ENCODE measurements at places on chromosomes 13 and 19.

DNA sequence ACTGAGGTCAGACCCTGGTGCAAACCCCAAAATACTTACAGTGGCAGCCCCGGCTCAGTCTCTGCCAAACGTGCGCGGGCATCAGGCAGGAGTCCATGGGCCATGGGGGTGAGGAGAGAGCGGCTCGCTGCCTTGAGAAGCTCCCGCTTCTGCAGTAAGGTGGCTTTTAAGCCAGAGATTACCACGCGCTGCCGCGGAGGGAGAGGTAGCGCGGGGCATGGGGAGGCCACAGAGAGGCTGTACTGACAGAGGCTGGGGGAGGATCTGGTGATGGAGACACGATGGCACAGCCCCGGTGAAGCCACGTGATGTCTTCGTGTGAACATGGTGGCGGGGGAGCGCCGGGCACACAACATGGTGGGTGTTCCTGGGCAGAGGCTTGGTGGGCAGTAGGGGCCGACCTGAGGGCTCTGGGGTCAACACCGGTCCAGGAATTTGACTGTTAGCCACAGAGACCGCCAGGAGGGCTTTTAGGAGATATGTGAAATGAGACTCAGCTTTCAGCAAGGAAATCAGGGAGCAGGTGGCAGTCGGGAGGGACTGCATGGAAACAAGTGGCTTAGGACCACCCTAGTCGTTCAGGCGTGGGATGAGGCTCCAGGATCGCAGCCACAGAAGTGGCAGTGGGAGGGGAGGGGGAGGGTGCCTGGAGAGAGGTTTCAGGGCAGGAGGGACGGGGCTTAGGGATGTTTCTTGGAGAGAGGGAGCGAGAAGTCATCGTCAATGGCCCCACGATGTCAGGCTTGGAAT is 24.1 kb downstream of the MCF2L start:
- no peak for DNase-seq

GRCh38 chr13:34833562-34834182 is 108.4 kb upstream of the NBEA start:
- DNase-seq: peak; percentile 31

GRCh38 chr19:56110515-56111448 is 10.3 kb downstream of the ZNF787 start:
- no peak for DNase-seq

GRCh38 chr13:35649162-35649561 is 172.7 kb upstream of the MAB21L1 start:
- DNase-seq: no peak

DNA sequence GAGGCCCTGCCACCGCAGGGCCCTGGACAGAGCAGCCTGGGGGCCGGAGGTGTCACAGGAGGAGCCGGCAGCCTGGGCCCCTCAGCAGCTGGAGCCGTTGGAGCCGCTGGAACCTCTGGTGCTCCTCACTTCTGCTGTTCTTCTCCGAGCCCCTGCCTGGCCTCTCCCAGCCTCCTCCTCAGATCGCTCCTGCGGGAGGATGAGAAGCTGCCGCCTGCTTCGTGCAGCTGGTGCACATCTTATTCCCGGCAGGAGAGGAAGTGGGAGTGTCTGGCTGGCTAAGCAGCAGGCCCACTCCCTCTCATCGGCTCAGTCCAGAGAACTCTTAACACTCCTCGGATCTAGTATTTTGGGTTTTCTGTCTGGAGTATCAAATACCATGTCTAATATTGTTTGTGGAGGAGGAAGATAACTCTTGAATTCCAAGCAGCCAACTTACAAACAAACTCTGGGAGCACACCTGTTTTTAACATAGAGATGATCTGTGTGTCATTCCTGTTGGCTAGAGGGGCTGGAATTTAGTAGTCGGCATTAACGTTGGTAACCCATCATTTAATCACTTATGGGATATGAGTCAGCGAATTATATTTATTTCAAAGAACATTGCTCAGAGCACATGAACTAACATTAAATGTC is 37.1 kb upstream of the RNF113B start:
- peak; percentile 71 for DNase-seq

GRCh38 chr19:46470376-46470775 is 987 bp downstream of the PNMA8A start:
- no peak for DNase-seq

- DNase-seq: no peak
Measured at GRCh38 chr19:37941782-37942515, 34.9 kb downstream of the SIPA1L3 start.

DNA sequence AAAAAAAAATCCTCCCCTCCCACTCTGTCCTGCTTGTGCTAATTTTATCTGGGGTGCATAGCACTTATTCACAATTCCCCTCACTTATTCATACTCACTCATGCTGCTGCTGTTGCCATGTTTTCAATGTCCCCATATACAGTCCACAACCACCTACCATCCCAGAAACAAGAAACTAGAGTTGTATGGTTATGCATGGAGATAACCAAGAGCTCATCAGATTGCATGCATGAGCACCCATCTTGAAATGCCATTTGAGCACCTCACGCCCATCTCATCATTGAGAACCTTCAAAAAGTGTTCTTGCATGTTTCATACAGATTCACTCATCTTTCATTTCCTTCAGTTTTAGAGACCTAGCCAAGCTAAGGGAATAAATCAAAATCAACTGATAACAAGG is 15.1 kb upstream of the N4BP2L2 start:
- no peak for DNase-seq

DNA sequence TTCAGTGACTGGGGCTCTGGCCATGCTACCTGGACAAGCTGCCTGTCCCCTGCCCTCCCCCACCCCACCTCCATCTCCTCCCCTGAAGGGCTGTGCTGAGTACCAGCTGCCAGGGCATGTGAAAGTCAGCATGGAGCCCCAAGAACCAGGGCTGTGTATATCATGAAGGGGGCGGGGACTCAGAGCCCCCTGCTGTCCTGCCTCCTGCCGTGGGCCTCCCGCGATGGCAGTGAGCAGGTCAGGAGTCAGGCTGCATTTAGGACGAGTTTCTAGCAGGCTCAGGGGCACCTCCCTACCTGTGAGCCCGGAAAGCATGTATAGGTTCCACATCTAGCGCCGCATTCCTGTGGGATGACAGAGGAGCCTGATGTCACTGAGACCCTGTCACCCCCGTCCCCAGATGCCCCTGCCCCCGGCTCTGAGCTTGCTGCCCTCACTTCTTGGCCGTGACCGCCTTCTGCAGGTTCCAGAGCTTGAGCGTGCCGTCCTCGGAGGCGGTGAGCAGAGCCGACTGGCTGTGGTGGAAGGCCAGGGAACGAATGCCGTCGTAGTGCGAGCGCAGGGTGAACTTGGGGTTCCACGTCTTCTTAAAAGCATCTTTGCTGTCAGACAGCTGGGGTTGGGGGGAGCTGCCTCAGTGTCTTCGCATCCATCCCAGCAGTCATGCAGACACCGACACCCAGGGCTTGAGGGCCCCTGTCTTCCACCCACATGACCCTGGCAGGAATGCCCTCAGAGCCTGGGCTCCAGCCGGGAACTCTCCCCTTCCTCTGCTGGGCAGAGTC is 8.3 kb upstream of the PRKD2 start:
- no peak for DNase-seq

DNA sequence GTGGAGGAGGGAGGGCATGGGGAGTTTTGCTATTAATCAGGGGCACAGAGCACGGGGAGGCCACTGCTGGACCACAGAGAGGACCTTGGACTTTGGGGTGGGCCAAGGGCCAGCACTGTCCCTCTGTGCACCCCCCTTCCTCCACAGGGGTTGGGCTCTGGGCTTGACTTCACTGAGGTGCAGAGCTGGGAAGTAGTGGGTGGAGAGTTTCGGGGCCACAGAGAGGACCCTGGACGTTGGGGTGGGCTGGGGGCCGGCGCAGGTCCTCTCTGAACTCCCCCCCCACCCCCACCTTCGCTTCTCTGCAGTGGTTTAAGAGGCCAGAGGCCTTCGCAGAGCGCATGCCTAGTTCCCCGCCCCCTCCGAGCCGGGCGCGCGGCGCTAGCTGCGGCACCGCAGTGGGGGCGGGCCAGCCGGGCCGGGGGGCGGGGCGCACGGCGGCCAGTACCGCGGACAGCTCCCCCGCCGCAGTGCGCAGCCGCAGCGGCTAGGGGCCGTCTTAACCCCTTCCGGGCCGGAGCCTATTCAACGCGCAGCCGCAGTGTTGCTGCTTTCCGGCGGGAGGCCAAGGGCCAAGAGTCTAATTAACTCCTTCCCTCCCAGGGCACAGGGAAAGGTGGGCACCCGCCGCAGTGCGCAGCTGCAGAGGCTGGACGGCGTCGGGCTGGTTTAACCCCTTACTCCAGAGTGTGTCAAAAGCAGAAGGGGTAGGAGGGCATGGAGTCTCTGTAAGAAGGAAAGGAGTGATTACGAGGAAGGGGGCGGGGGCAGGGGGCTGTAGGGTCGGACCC is 3.7 kb downstream of the KCNC3 start:
- DNase-seq: no peak

GRCh38 chr13:24032252-24032651 is 128.3 kb upstream of the SPATA13 start:
- peak; percentile 56 for DNase-seq

- no peak for DNase-seq
Measured at GRCh38 chr19:40623403-40624251, 22.5 kb downstream of the LTBP4 start.

GRCh38 chr19:15869109-15869555 is 28.7 kb downstream of the CYP4F2 start:
- no peak for DNase-seq

DNA sequence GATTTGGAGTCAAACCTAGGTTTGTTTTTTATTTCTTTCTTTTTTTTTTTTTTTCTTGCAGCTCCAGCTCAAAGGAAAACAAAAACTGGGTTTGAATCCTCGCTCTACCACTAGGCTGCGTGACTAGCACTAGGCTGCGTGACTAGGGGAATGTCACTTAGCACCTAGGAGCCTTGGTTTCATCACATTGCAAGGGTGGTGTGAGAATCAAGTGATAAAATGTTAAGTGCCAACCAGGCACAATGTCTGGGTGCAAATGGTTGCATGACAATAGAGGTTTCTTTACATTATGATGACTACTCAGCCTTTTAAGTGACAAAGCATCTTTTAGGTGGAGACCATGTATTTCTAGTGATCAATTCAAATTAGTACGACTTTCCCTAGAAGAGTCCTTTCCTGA is 27.9 kb downstream of the RCBTB2 start:
- no peak for DNase-seq

- no peak for DNase-seq
Measured at GRCh38 chr19:277131-277530, 14.1 kb downstream of the PLPP2 start.

DNA sequence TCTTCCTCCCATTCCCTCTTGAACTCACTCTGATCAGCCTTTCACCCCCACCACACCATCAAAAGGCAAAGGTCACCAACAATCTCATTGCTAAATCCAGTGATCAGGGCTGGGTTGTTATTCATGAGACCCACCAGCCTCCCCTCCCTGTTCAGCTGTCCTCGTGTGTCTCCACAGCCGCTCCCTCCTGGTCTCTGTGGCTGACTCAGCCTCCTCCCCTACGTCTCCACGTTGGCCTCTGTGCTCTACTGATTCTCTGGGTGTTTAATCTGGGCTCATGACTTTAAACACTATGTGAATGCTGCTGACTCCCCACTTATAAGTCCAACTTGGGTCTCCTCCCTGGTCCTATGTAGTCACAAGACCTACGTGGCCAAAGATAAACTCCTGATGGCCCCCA is 38.9 kb downstream of the PARP4 start:
- no peak for DNase-seq

Data from HFFc6 (cell line).